Thyroid gland (tissue), 4 donors: ENCODE measurements at places on chromosomes 6 and 20. TPM values are rescaled to one million over a fixed set of nuclear protein-coding genes. Genes with fewer than 3 reads are reported as not detected.

The STX11 gene
- 26.1 TPM for total RNA-seq

The MCHR2 gene
- not detected for total RNA-seq

The KIF6 gene
- 1.3 TPM for total RNA-seq

The MMUT gene
- total RNA-seq: 15.7 TPM

The SNAP91 gene
- 2.0 TPM for total RNA-seq

The OPRM1 gene
- not detected for total RNA-seq

The LPA gene
- total RNA-seq: not detected

The PCMT1 gene
- total RNA-seq: 63.2 TPM

The C6orf132 gene
- total RNA-seq: 34.3 TPM
